ENCODE measurements at places on chromosomes 3 and 15.

GRCh38 chr3:116241677-116242076 is 203.6 kb downstream of the LSAMP start:
- no peak for DNase-seq

GRCh38 chr15:49675041-49675440 is 54.2 kb downstream of the DTWD1 start:
- DNase-seq, result peak; percentile 92

DNA sequence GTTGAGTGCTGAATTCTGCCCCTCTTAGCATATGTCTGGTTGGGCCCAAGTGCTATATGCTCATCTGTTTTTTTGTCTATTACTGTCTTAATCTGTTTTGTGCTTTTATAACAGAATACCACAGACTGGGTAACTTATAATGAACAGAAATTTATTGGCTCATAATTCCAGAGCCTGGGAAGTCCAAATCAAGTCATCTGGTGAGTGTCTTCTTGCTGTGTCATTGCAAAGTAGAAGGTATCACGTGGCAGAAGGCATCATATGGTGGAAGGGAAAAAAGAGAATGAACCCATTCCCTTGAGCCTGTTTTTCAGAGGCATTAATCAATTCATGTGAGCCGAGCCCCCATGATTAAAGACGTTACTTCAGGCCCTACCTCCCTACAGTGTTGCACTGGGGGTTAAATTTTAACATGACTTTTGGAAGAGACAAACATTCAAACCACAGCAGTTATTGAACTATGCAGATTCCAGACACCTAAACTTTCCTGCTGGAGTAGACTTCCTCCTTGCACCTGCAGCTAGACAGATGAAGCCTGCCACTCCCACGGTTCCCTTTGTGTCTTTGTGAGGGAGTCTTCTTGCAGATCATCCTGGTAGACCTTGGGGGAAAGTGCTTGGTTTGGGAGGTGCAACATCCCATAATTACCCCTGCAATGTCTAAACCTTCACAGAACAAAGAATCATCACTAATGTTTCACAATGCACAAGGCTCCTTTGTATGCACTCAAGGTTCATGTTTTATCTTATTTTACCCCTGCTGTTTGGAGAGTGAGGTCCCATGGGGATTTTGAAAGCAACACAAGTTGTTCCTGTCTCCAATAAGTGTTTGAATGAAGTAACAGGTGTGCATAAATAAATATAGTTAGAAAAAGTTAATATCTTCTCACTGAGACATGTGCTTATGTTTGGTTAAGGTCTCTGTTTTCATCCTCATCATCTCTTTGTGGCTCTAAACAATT is 64.7 kb upstream of the XCR1 start:
- DNase-seq, result no peak

DNA sequence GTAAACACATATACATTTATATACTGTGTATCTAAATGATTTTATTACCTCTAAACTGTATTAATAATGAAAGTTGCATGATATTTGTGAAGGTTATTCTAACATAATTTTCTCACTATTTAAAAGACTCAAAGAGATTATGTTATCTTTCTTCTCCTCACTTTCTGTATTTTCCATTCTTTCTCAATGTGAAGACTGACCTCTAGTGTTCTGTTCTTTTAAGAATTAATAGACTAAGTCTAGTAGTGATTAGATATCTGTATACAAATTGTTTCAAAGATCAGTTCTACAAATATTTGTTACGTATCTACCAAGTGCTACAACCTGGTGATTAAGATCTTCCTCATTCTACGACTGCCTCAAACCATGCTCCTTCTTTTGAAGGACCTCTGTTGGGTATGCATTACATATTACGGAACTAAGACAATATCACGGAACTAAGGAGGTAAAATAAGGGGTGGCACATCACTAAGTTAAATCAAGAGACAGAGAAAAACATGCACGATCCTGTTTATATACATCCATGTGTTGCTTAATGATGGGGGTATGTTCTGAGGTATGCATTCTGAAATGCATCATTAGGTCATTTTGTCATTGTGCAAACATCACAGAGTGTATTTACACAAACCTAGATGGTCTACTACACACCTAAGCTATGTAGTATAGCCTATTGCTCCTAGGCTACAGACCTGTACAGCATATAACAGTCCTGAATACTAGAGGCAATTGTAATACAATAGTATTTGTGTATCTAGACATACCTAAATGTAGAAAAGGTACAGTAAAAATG is 161.5 kb upstream of the KBTBD8 start:
- peak; percentile 24 for DNase-seq

GRCh38 chr15:50501815-50502214 is 44.7 kb downstream of the USP50 start:
- no peak for DNase-seq

DNA sequence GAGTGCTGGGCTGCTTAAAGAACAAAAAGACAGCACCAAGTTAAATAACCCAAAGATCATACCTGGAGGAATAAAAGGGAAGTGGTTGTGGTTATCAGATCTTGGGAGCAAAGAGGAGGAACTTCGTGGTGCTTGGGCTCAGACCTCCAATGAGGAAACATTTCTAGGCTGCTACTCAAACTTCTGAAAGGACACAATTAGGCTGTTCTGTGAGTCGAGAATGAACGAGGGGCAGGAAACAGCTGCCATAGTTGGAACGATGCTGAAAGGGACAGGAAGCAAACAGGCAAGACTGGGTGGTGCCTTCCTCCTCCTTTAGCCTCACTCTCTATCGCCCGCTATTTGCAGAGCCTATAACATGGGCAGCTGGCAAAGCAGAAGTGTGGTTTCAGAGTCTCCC is 276.3 kb upstream of the ARRDC4 start:
- DNase-seq, result no peak

GRCh38 chr3:41131224-41131623 is 68.1 kb upstream of the CTNNB1 start:
- DNase-seq, result peak; percentile 97

GRCh38 chr3:193190146-193190786 is 50.8 kb upstream of the PLAAT1 start:
- peak; percentile 64 for DNase-seq

DNA sequence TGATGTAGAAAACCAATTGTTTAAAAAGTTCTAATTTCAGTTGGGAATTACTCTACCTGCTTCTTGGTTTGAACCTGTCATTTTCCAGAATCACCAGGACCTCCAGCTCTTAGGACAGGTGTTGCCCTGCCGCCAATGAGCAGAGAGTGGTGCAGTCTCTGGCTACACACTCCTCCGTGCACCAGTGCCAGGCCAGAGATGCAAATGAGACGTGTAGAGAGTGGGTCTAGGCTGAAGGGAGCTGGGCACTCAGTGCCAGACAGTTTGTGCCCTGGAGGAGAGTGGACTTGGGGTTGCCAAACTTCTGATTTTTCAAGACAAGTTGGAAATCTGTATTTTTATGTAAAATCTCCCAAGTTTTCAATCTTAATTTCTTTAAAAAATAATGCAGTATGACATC is 566.2 kb downstream of the MAGI1 start:
- no peak for DNase-seq

DNA sequence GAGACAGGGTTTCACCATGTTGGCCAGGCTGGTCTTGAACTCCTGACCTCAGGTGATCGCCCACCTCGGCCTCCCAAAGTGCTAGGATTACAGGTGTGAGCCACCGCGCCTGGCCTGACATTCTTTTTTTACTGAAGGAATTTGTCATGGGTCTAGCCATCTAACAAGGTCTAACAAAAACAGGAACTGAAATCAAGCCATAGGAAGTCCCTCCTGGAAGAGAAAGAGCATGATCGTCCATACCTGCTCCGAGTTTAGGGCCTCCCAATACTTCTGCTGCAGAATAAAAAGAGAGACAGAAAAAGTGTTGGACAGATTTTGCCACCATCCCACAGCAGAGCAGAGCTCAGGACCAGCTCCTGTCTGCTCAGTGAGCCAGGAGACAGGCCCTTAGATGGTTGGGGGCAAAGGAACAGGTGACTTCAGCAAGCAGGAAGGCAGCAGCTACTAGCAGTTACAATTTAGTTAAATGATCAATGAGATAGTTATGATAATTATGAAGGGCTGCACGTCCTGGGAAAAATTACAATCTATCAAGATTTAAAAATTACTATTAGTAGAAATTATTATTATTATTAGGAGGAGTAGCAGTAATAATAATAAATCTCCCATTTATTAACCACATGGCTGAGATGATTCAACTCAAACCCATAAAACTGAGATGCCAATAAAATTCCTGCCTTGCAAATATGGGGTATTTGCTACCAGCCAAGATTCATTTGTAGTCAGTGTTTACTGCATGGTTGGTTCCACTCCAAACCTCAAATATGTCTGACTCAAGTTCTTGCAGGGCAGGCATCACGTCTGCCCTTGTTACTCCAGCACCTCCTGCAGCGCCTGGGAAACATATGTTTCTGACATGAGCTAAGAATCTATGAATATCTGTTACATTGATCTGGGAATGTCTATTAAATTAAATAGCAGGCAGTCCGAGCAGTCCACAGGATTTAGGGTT is 40.1 kb downstream of the TMEM44 start:
- DNase-seq, result peak; percentile 98

DNA sequence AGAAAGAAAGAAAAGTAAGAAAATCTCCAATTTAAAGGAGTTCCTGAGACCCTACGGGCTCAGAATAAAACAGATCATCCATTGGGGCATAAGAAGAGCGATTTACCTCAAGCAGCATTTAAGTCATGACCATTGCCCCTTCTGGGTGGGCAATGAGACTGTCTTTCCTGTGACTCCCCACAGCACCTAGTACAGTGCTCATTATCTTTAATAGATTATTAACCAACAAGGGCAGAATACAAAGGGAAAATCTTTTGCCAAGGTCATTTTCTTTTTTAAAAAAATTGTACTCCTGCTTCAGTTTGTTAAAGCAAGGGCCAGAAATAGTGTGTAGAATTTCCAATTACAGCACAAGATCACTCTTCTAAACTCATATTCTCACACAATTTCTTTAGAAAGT is 443.3 kb upstream of the AGTR1 start:
- no peak for DNase-seq

DNA sequence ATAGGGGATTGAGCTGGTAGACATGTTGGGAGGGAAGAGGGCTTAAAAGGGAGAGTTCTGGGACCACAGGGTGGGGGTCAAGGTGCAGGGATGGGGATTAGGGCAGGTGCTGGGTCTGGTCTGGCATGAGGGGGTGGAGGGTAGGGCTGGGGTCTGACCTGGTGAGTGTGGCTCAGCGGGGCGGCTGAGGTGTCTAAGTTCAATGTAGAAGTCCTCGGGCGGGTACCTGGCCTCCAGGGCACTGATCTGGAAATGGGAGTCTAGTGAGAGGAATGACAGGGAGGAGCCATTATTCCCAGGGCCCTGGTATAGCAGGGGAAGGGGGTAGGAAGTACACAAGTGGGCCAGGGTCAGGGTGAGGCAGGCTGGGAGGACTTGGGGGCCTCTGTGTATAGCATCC is 39.6 kb downstream of the RAB11A start:
- DNase-seq, result no peak

GRCh38 chr3:40355410-40355809 is 31.6 kb upstream of the ENTPD3 start:
- DNase-seq, result no peak

- DNase-seq, result no peak
Observed at GRCh38 chr3:160370987-160371857, 27.8 kb downstream of the IFT80 start.

DNA sequence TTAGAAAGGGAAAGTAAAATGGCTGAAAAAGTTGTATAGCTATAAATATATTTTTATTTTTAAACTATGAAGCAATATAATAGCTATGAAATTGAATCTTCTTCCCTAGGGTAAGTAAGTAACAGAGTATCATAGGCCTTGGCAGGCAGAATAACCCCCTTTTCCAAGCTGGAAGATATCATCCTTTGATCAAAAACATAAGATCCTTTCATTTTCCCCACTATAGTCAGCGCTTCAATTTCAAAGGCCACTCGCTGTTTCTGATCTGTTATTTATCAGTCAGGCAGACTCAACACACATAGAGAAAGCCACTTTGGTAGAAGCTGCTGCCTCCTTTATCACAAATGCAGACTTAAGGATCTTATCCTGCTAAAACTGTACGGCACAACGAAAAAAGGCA is 74.0 kb upstream of the UBE2E2 start:
- no peak for DNase-seq

- no peak for DNase-seq
Observed at GRCh38 chr15:94069844-94070243, 161.5 kb upstream of the MCTP2 start.

GRCh38 chr15:85154061-85154460 is 172.4 kb downstream of the PDE8A start:
- DNase-seq, result peak; percentile 16

GRCh38 chr3:124526601-124527000 is 203.7 kb upstream of the UMPS start:
- no peak for DNase-seq

All from epithelial cell of esophagus (primary cell).